NAMALWA (cell line): ENCODE measurements at places on chromosomes 6 and 20.

- DNase-seq = no peak
Observed at GRCh38 chr20:32621891-32622584, 36.9 kb upstream of the NOL4L start.

DNA sequence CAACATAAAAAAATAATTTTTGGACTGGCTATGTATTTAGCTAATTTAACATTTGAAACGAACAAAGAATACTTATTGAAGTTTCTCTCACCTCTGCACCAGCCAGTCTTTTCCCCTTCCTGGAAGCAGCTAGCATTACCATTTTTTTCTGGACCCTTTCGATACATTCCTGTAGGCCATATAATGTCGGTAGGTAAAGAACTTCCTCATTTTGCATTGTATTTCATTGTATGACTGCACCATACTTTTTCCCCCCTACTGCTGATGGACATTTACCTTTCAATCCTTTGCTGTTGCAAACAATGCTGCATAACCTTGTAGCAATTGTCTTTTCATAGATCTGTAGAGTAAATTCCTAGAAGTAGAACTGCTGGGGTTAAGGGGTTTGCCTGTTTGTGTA is 17.6 kb downstream of the CBFA2T2 start:
- no peak for DNase-seq

- no peak for DNase-seq
Observed at GRCh38 chr6:51472745-51473487, 614.5 kb downstream of the PKHD1 start.

DNA sequence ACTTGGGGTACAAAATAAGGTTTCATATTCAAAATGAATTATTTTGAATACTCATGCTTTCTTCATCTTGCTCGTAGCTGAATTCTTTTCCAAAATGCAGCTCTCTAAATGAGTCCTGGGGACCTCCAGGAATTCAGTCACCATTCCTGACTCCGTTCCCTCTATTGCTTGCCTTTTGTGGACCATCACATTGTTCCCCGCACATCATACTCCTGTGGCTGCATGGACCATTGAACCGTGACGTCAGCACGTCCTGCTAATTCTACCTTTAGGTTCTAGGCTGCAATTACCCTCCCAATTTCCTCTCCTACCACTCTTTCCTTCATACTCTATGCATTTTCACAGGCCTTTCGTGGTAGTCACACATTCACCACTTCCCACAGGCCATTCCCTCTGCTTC is 173.1 kb upstream of the ID4 start:
- DNase-seq = no peak

- no peak for DNase-seq
Observed at GRCh38 chr6:3328796-3329195, 70.0 kb downstream of the PSMG4 start.

DNA sequence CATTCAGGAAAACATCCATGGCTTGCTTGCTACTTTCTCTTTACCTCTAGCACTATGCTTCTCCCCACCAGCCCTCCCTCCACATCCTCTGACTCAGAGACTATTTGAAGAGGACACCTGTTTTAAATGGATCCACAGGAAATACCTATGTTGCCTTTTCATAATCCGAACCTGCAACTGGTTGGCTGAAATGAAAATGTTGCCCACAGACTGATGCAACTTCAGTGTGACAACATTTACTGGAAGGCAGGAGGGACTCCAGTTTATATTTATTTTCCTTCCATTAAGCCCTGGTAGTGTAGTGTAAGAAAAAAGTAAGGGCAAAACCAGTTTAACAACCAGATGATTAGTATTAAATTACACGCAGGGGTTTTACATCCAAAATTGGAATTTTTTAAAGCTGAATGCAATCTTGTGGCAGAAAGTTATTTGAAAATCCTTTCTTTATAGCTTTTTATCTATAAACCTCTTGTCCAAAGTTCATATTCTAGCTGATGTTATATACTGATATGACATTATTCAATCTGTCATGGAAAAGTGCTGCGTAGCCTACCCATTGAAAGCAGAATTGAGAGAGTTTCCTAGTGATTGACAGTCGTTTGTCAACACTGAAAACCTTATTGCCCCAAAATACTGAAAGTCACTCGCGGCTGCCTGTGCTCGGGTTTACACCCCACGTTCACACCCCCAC is 881 bp upstream of the AIG1 start:
- DNase-seq = peak; percentile 38

DNA sequence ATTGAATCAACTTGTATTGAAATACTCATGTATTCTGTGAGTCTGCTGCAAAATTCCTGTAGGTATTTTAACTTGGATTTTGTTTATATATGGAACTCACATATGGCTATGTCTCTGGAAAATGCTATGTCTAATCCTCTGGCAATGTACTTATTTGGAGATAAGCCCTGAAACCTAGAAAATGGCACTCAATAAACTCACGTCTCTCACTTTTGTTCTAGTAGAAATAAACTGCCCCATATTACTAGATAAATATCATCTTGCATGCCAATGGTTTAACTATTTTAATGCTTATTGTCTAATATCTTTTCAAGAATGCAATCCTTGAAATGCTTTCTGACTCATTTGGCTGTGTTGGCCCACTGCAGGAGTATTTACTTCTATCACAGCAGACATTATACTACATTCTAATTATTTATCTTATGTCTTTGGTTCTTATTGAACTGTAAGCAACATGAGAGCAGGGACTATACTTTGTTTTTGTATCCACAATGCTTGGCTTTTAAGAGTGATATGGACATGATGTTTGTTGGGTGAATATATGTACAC is 292.2 kb upstream of the RSPO3 start:
- no peak for DNase-seq

- DNase-seq = no peak
Observed at GRCh38 chr20:20677186-20677585, 35.3 kb downstream of the RALGAPA2 start.

- no peak for DNase-seq
Observed at GRCh38 chr20:9677100-9677623, 161.7 kb downstream of the PAK5 start.

- DNase-seq = no peak
Observed at GRCh38 chr6:34347303-34347702, 45.2 kb downstream of the NUDT3 start.

DNA sequence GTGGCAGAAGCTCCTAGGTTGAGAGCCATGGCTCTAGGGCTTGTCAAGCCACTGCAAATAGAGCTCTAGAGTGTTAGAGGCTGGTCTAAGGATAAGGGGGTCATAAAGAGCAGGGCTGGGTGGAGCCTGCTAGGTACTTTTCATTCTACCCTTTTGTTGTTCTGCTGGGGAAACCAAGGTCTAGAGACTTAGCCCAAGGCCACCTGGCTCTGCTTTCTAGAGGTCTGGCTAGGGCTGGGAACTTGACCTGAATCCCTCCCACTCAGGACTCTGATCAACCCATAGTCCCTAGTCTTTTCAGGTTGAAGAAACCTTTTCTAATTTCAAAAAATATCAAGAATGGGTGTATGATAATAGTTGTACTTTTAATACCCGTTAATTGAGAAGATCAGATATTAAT is 13.7 kb downstream of the CHMP4B start:
- DNase-seq = no peak

GRCh38 chr20:53930651-53931504 is 139.5 kb downstream of the BCAS1 start:
- DNase-seq = no peak

GRCh38 chr6:33164665-33165373 is 27.4 kb downstream of the COL11A2 start:
- no peak for DNase-seq

- DNase-seq = peak; percentile 81
Observed at GRCh38 chr6:87045521-87046075, 49.3 kb downstream of the CGA start.

- no peak for DNase-seq
Observed at GRCh38 chr6:53202052-53202451, 53.4 kb upstream of the GCM1 start.

DNA sequence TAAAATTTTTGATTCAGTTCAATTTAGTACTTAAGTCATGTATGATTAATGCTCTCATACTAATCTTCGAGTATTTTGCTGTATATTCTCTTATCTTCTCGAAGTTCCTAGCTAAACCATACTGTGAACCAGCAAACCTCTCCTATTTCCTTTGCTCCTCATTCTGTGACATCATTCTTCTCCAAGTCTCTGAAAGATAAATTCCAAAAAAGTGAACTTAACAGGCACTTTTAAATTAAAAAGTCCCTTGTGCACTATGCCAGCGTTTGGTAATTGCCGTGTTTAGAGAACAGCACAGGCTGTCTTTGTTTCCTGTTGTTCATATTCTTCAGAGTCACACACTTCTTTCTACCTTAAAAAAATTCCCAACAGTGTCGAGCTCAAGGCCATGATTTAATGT is 188.4 kb upstream of the PHACTR1 start:
- no peak for DNase-seq

- DNase-seq = no peak
Observed at GRCh38 chr6:168939796-168940195, 313.9 kb downstream of the THBS2 start.

- DNase-seq = no peak
Observed at GRCh38 chr20:43999848-44000247, 85.2 kb downstream of the TOX2 start.

GRCh38 chr6:73116330-73116729 is 109.0 kb downstream of the KHDC1L start:
- DNase-seq = no peak
